ENCODE measurements at places on chromosomes 1 and 21.

DNA sequence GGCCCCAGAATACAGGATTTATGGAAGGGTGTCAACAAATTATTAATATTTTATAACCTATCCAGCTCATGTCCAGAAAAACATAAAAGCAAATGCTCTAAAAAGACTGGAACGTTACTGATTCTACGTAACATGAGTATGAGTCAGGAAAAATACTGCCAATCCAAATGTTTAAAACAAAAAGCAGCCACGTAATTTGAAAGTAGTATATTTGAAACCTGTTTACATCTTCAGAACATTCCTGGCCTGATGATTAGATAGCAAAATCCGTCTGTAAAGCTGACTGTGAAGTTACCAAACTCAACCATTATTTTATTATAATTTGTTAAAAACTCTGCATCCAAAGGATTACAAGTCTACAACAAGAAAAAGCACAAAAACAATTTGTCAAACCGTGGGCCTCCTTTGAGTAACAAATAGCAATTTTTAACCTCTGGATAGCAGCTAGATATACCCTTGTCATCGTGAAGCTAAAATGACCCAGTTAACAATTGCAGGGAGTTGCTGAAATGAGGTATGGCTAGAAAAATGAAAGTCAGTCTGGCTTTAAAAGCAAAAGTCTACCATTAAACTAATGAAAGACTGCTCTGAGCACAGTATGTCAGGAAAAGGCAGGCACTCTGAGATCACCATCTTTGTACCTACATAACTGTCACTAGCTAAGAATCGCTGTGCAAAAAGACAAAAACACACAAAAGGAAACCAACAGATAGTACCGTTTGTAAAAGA lies 1.2 kb downstream of the UBR4 start:
- peak; percentile 43 for DNase-seq

- no peak for DNase-seq
These were observed 19.8 kb downstream of the ZBTB17 start for GRCh38 chr1:15956150-15956549.

GRCh38 chr1:34037109-34037508 lies 127.9 kb downstream of the CSMD2 start:
- DNase-seq: no peak

- DNase-seq: peak; percentile 97
These were observed 10.2 kb upstream of the TNFRSF14 start for GRCh38 chr1:2545754-2546514.

DNA sequence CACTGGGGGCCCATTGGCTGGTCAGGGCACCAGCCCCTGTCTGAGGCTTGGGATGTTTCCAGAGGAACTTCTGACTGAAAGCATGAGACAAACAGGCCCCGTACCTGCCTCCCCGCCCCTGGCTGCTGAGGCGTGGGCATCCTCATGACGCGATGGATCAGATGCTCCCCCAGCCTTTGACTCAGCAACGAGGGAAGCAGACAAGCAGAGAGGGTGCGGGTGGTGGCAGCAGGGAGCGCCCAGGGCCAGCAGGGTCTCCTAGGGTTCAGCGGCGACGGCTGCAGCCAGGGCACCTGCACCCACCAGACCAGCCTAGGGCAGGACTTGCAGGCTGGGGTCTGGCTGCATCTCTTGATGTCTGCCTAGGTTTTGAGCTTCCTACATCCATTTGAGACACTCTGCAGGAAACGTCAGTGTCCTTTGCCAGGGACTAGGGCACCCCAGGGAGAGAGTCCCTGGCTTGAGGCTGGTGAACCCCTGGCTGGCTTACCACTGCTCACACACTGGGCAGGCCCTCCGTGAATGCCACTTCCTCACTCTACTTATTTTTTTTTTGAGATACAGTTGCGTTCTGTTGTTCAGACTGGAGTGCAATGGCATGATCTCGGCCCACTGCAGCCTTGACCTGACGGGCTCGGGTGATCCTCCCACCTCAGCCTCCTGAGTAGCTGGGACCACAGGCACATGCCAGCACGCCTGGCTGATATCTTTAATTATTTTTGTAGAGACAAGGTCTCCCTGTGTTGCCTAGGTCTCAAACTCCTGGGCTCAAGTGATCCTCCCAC lies 63.3 kb downstream of the DHRS3 start:
- no peak for DNase-seq

DNA sequence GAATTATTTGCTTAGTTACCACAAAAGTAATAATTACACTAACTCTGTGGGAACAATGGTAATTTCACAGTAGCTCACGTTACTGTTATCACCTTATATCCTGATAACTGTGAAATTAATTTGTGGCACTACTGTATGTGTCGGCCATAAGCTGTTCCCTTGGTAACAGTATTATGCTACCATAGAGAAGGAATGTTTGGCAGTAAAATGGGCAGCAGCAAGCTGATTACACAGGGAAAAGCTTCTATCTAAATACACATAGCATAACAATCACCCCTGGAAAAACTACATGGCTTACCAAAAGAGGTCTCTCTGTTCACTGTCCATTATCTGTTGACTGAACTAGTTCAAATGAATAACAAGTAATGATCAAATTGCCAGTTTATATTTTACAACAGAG lies 124.1 kb downstream of the DPYD start:
- no peak for DNase-seq

DNA sequence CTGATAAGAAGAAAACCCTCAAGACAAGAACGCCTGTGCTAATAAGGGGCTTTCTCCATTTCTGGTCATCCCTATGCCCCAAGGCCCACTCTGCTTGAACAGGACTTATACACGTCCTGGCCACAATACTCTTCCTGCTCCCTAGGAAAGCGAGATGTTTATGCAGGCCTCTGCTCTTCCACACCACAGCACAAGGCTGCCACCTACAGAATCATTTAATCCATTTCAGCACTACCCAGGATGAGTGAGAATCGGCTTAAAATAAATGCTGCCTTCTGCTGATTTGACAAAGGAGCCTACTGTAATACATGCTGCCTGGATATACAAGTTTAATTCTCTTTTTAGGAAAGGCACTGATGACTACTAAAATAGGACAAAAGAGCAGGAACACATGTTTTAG lies 29.4 kb downstream of the FRRS1 start:
- DNase-seq: peak; percentile 56

- peak; percentile 51 for DNase-seq
These were observed 637 bp downstream of the PLXNA2 start for GRCh38 chr1:208243527-208243966.
